Stimulated activated CD4-positive, alpha-beta T cell treated with anti-CD3 and anti-CD28 coated beads, Interleukin-4, amount 100 ng/mL, for 48 hours (primary cell): ENCODE measurements at places on chromosomes 13 and 19.

DNA sequence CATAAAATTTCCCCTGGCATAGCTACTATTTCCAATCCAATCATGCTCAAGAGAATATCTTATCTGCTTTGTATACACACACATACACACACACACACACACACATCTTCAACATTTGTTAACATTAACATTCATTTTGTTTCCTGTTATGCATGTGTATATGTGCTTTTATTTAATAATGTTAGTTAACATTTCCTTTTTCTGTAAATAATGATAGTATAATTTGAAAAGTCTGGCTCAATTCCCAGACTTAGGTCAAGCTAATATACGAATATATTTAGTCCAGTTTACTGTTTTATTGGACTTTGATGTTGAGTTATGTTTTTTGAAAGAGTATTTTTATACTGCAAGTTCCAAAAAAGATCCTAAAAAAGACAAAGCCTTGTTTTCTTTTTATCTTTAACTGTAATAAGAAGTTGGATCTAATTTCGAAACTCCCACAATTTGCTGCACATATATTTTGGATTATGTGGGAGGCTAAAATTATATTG lies 1072.4 kb downstream of the EFNB2 start:
- DNase-seq: no peak

DNA sequence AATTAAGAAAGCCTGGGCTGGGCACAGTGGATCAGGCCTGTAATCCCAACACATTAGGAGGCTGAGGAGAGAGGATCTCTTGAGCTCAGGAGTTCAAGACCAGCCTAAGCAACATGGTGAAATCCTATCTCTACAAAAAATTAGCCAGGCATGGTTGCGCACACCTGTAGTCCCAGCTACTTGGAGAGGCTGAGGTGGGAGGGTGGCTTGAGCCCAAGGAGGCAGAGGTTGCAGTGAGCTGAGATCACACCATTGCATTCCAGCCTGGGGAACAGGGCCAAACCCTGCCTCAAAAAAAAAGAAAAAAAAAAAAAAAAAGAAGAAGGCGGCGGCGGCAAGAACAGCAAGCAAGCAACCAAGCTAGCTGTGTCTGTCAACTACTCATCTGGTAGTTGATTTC lies 26.7 kb downstream of the TSC22D1 start:
- DNase-seq: no peak

GRCh38 chr19:10417541-10418234 lies 2.6 kb upstream of the PDE4A start:
- DNase-seq: no peak

- DNase-seq: peak; percentile 73
Observed at GRCh38 chr13:41465241-41465847, 8.0 kb downstream of the RGCC start.

DNA sequence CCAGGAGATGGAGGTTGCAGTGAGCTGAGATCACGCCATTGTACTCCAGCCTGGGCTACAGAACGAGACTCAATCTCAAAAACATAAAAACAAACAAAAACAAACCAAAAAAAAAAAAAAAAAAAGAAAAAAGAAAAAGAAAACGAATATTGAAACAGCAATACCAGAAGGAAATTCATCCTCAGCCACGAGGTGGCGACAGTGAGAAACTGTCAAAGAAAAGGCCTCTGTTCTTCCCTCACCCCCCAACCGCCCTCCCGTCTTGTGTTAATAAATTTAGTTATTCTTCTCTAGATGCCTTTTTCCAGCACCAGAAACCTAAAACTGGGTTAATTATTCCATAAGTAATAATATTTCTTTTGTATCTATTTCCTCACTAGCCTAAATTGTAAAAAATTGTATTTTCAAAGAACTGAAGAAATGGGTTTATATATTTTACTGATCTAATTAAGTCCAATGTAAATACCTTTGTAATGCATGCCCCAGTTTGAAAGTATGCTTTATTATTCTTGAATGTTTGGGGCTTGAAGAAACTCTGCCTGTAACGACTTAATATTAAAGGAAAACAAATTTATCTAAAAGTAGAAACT lies 38.6 kb downstream of the LIG4 start:
- DNase-seq: peak; percentile 33

DNA sequence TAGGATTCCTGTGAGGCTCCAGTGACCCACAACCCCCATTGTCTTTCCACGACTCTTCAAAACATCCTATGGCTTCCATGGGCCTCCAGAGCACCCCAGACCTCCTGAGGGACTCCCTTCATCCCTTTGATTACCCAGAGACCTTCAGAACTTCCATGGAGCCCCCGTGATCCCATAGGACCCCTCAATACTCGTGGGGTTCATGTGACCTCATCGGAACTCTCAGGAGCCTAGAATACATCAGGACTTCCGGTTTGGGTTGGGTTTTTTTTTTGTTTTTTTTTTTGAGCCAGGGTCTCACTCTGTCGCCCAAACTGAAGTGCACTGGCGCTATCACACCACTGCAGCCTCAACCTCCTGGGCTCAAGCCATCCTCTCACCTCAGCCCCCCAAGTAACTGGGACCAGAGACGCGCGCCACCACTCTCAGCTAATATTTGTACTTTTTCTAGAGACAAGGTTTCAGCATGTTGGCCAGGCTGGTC lies 774 bp downstream of the ALDH16A1 start:
- no peak for DNase-seq

DNA sequence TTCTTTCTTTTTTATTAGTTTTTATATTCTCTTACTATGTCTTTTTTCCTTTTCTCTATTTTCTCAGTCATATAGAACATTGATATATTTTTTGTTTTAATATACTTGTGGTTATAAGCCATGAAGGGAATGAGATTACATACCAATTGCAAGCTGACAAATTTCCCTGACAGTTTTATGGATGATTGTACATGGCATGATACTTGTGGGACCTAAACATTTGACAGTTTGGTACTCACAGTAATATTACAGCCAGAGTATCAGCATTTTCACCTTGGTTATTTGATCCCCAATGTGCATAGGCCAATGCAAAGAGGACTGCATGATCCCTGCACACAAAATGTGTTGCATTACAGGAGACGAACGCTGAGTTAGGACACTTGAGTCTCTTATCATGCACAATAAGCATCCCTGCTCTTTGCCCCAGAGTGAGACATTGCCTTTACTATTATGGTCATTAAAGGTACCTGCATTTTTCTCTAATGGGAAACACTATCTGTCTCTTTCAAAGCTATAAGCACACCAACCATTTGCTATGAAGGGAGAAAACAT lies 713.4 kb upstream of the PCDH20 start:
- no peak for DNase-seq

GRCh38 chr13:42498521-42498920 lies 75.4 kb upstream of the TNFSF11 start:
- no peak for DNase-seq

- DNase-seq: no peak
Observed at GRCh38 chr13:33134213-33134612, 118.0 kb downstream of the KL start.

- DNase-seq: peak; percentile 91
Observed at GRCh38 chr19:19531951-19532805, 3.5 kb downstream of the YJEFN3 start.

DNA sequence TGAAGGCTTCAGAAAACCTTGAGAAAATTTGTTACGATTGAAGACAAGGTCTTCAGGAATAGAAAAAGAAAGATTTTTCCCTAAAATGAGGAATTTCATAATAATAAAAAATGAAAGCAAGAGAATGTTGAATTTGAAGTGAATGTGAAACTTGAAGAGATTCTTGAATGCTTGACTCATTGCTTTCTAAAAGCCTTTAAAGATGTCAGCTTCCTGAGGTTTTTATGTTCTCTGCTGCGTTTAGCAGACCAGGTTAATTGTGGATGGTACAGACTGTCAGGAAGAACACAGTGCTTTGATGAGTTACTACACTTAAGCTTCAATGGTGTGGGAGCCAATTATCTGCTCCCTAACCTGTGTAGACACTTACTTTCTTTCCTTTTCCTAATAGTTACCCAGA lies 96.3 kb upstream of the FNDC3A start:
- no peak for DNase-seq

DNA sequence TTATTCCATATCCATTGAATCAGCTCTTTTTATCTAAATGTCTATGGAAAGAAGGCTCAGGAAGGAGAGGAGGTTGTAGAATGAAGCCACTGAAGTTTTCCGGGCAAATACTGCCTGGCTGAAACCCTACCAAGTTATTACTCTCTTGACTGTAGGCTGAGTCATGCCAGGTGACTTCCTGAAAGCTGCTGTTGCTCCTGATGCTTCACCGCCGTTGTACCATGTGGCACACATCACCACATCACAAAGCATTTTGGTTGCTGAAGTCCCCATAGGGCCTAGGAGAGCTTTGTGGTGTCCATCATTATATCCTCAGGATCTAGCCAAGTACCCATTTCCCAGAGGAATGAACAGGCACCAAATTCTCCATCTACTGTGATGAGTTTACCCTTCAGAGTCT lies 11.1 kb upstream of the TDRD12 start:
- DNase-seq: no peak

- no peak for DNase-seq
Observed at GRCh38 chr13:36082396-36082795, 48.8 kb downstream of the DCLK1 start.

DNA sequence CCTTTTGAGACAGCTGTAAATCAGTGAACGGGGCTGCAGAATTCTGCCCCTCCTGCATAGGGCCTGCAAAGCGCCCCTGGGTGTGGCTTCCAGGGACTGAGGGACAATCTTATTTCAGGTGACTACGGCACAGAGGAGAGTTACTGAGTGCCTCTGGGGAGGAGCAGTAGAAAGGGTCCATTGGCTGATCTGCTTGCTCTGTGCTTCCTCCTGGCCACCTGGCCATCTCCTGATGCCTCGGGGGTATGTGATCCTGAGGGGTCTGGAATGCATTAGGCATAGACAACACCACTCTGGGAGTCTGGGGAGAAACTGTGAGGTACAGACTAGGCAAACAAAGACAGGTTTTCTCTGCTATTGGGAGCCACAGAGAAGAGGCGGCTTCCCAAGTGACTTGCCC lies 2.8 kb downstream of the KCTD15 start:
- DNase-seq: no peak

DNA sequence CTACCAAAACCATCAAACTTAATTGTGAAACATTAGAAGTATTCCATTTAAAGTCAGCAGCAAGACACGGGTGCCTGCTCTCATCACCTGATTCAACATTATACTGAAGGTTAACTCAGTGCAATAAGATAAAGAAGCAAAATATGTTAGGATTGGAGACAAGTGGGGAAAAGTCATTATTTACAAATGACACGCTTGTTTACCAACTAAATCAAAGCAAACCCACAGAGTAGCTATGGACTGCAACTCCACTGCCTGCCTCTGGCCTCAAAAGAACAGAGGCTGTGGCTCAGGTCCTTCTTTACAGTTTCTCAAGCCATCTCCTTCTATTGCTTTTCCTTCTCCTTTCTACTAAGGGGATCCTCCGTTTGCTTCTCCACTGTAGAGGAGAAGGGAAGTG lies 21.0 kb upstream of the ATP12A start:
- DNase-seq: no peak

DNA sequence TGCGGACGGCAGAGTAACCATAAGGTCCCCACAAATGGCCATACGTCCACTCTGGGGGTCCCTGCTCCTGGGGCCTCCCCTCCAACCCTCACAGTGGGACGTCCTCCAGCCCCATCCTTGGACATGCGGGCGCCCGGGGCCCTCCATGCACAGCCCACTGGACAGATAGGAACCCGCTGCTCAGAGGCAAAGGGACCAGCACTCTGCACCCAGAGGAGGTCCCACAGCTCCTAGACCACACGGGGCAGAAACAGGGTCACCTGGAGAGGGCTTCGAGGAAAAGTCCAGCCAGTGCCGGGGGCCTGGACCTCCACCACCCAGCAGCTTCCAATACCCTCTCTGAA lies 11.1 kb downstream of the REXO1 start:
- DNase-seq: no peak

- DNase-seq: no peak
Observed at GRCh38 chr13:99151516-99151915, 49.1 kb upstream of the UBAC2 start.

- no peak for DNase-seq
Observed at GRCh38 chr19:17090583-17090982, 15.0 kb downstream of the MYO9B start.

- DNase-seq: no peak
Observed at GRCh38 chr13:90950160-90950559, 397.3 kb upstream of the MIR17HG start.

- no peak for DNase-seq
Observed at GRCh38 chr19:29264897-29265296, 51.9 kb upstream of the UQCRFS1 start.

GRCh38 chr19:42528354-42529247 lies at the start of gene CEACAM1:
Gene CEACAM1 (minus strand): TSS chr19:42528481. CDS start chr19:42528374, 107 bp downstream.
- peak; percentile 42 for DNase-seq

- DNase-seq: no peak
Observed at GRCh38 chr13:40465015-40465390, 201.4 kb downstream of the FOXO1 start.

- DNase-seq: peak; percentile 75
Observed at GRCh38 chr19:40806423-40807146, 7.6 kb downstream of the EGLN2 start.

GRCh38 chr19:14061751-14062557 lies at the start of gene PALM3:
Gene PALM3 (minus strand): TSS chr19:14062076. CDS start chr19:14061980, 96 bp downstream.
- DNase-seq: no peak

DNA sequence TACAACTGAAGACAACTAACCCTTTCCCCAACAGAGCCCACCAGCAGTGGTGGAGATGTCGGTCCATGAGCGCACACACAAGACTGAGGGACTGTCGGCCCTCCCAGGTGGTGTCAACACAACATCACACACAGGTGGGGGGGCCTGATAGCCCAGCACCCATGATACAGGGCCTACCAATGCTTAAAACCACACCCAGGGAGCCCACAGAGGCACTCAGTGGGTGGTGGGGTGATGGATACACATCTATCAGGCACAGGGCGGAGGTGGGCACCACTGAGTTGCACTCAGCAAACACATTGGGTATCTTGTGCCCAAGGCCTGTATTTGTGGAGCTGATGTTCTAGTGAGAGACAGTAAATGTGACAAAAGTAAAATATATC lies 7.0 kb upstream of the ZFP36 start:
- no peak for DNase-seq

- peak; percentile 11 for DNase-seq
Observed at GRCh38 chr13:75481176-75482069, 546 bp downstream of the TBC1D4 start.
